ENCODE measurements at places on chromosomes 5 and 9.
A peak's percentile ranks its signal among the peaks of the same experiment; 100 is the strongest.

- DNase-seq, result no peak
Observed at GRCh38 chr9:89884356-89885083, 279.7 kb downstream of the GADD45G start.

DNA sequence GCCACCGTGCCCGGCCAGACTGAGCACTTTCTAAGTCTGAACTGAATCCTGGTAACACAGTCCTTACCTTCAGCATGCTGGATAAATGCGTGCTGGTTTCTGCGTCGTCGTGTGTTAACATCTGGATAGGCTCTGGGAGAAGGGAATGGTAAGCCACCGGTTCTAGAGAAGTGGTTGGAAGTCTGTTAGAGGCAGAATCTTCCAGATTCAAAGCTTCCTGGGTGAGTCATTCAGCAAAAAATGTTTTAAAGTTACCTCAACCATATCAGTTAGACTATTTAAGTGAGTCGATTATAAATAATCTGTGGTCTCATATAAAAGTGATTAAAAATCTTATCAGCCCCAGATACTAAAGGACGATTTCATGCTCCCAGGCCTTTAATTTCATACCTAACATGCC lies 256.5 kb upstream of the NFIL3 start:
- no peak for DNase-seq

GRCh38 chr5:134873494-134873893 lies 677 bp upstream of the TXNDC15 start:
- DNase-seq, result peak; percentile 37

DNA sequence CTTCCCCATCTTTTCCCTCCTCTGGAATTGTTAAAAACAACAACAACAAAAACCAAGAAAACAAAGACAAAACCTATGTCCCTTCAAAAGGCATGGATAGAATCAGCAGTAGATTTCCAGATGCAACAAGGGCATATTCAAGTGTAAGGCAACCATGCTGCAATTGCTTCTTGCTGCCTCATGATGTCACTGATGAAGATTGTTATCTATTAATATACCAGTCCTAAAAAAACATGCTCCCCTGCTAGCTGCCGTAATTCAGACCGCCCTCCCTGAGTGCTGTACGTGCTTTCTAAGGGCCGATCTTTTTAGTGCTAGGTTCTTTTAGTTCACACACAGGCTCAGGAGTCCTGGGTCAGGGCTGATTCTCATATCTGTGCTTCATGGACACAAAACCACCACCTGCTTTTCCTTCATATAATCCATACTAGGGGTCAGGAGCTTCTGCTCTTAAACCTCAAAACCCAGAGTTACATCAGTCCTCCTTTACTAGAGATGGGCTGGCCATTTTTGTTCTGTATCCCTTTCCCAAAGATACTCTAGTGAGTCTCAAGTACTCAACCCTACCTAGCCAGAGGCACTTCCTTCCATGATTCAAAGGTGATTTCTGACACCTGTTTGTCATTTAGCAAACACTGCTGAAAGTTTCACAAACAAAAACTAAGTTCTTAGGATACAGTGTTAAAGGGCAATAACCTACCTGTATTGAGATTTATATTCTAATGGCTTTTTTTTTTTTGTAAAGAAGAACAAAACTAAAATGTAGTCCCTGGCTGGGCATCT lies 82.1 kb downstream of the GIN1 start:
- DNase-seq, result no peak

DNA sequence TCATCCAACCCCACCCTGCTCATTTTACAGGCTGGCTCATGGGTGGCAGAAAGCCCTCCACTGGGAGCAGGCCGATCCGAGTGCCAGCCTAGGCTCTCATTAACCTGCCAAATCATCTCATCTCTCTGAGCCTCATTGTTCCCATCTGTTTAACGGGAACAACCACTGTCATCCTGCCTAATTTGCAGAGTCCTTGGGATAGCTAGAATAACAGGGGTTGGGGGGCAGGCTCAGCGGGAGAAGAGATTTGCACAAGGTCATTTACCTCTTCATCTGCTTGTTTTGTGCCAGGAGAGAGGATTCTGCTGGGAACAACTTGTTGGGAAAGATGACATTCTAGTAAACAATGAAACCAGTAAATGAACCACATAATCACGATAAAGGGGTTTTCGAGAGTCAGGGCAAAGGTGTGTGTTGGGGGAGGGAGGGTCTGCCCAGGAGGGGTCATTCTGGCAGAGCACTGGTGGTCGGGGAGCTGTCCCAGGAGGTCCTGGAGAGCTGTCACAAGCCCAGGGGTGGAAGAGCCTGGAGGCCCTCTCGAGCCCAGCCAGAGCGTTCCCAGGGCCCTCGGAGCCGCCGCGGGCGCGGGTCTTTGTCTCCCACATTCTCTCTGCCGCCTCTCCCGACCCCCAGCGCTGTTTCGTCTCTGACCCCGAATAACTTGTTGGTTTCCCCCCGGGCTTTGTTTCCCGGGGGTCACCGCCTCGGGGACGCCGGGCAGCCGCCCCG lies 22.8 kb upstream of the NDST1 start:
- DNase-seq, result no peak

DNA sequence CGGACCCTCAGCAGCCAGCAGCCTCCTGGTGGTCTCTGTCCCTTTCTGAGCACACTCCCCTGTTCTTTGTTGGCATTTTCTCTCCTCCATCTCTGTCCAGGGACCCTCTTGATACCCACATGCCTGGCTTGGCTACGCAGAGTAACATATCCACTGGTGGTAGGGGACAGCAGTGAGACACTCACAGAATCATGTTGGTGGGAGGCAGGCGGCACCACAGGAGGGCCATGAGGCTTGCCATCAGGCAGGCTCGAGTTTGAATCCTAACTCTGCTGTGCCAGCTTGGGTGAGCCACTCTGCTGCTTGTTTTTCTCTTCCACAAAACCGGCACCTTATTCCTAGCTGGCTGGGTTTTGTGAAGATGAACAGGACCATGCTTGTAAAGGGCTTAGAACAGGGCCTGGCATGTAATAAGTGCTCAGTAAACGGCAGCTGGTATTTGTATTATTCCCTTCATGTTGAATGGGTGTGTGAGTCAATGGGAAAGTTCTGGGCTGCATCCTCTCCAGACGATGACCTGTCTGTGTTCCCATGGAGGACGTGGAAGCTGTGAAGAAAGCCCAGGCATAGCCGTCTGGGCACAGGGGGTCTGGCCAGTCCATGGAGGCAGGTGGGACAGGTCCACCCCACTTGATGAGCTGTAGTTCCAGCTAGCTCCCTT lies 2.3 kb downstream of the COL27A1 start:
- no peak for DNase-seq

DNA sequence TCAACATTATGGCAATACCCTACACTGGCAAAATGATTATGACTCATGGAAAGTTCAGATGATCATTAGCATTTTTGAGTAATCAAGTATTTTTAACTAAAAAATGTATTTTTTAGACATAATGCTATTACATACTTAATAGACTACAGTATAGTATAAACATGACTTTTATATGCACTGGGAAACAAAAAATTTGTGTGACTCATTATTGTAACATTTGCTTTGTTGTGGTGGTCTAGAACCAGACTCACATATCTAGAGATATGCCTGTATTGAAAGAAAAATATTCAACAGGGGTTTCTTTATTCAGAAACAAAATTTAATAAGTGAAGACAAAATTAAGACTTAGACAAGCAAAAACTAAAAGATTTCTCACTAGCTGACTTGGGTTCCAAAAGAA lies 385.3 kb upstream of the RIOK2 start:
- DNase-seq, result no peak

- DNase-seq, result no peak
Observed at GRCh38 chr5:128100860-128101557, 17.4 kb downstream of the SLC12A2 start.

GRCh38 chr5:89878140-89879132 lies 531.1 kb downstream of the CETN3 start:
- DNase-seq, result peak; percentile 2

DNA sequence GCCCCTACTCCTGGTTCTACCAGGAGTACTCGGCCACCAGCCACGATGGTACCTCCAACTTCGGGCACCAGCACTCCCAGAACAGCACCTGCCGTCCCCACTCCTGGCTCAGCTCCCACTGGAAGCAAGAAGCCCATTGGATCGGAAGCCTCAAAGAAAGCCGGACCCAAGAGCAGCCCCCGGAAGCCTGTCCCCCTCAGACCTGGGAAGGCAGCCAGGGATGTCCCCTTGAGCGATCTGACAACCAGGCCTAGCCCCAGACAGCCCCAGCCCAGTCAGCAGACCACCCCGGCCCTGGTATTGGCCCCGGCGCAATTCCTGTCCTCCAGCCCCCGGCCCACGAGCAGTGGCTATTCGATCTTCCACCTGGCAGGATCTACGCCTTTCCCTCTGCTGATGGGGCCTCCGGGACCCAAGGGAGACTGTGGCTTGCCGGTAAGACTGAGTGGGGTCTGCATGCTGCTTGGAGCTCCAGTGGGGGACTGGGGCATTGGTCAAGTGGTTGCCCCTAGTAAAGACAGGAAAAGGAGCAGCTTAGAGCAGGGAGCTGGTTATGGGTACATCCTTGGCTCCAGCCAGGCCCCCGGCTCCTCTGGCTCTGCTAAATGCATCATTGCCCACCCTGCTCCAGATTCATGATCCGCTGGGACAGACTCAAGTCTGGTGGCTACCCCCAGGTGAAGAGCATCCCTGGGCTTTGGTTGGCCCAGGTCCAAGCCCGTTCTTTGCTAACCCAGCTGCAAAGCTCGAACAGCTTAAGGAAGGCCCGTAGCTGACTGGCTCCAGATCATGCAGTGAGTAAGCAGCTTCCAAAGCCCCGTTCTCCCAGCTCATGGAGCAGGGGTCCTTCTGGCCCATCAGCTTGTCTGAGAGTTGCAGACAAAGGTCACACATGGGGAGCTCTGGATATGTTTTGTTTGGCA lies 14.0 kb downstream of the COL27A1 start:
- DNase-seq, result no peak

GRCh38 chr9:112354081-112354743 lies 20.8 kb upstream of the PTBP3 start:
- DNase-seq, result no peak

DNA sequence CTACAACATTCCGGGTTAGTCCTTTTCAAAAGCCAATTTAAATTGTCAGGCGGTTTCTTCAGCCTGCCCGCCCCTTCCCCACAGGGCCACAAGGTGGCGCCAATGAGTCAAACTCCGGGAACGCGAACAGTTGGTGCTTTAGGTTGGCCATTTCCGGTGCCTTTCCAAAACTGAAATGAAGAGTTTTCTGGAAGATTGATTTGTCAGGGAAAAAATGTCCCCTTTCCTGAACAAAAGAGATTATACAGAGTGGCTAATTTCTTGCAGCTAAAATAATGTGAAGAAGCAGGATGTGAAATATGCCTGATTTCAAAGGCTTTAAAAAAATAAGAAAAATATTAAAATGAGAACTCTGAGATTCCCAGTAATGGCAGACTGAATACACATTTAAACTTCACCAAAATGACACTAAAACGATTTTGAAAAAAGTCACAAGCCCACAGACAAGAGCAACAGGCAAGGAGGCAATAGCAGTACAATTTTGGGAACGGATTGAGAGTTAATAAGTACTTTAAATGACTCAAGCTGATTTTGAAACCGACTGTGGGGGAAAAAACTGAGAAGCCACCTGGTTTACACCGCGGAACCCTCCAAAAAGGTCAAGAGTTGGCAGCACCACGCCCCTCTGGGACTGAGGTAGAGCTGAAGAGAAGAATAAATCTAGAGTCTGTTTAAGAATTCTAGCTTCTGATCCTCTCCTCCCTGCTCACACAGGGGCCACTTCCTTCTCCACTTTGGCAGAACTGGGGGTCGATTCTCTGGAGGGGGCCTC lies 45.7 kb downstream of the SLC46A2 start:
- peak; percentile 53 for DNase-seq

DNA sequence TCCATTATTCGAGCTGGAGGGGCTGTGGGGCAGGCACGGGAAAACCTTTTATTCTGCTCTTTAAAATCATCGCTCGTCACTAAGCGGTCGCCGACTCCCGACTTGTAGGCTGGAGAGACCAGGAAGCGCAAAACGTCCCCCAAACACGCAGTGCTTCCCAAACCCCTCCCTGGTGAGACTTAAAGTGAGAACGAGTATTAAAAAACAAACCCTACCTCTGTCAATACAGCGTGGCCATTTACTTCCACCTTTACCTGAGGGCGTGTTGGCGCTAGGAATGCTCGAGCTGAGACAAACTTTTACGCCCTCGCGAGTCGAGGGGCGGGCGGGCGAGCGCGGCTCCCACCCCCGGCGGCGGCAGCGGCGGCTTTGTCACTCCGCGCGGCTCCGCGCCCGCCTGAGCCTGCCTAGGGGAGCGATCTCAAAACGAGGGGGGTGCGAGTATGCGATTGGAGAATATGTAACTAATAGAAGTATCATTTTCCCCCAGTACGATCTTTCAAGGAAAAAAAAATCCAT lies at the start of gene NR2F1-AS1:
NR2F1-AS1 (minus strand) TSS at position 293 of the 519 bp plus-strand sequence.
- no peak for DNase-seq

DNA sequence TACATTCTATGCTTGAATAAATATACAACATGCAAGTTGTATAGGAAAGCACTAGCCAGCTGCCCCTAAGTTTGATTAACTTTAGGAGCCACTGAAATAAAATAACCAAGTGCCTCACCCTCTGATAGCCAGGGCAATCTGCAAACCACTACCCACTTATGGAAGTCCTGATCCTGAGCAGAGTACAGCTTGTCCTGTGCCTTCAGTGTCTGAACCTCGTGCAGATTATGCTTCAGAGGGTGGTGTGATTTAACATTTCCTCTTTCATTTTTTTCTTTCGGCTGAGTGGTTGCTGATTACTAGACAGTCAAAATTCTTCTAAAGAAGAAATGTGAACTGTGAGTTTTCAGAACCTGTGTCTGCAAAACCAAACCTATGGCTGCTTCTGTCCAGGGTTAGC lies 327.7 kb downstream of the PIK3R1 start:
- DNase-seq, result no peak

All from Jurkat, Clone E6-1 (cell line).